ENCODE measurements at places on chromosomes 4 and X.

DNA sequence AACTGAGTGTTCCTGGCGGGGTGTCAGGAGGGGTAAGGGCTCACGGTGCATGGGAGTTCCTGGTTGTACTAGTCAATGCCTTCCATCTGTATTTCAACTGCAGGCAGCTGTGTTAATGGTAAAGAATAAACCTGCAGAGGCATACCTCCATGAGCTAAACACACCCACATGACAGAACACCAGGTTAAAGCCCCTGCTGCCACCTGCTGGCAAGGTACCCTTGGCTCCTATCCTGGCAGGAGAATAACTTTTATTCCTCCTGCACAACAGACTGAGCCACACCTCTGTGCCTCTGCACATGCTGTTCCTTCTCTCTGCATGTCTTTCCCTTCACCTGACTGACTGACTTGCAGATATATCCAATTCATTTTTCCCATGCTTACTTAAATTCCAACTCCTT lies 11.1 kb downstream of the ITIH6 start:
- no peaks in the 10 kb centered on the region for H3K27me3 ChIP-seq
- no peaks in the 10 kb centered on the region for H3K4me1 ChIP-seq
- DNase-seq: no peak
- H3K27ac ChIP-seq: no peak overlapping the region

- H3K36me3 ChIP-seq: no peaks in the 10 kb centered on the region
- no peak for DNase-seq
- H3K27me3 ChIP-seq: no peaks in the 10 kb centered on the region
- no peaks in the 10 kb centered on the region for H3K4me1 ChIP-seq
Observed at GRCh38 chrX:149527705-149528104, 13.1 kb upstream of the EOLA1 start.

DNA sequence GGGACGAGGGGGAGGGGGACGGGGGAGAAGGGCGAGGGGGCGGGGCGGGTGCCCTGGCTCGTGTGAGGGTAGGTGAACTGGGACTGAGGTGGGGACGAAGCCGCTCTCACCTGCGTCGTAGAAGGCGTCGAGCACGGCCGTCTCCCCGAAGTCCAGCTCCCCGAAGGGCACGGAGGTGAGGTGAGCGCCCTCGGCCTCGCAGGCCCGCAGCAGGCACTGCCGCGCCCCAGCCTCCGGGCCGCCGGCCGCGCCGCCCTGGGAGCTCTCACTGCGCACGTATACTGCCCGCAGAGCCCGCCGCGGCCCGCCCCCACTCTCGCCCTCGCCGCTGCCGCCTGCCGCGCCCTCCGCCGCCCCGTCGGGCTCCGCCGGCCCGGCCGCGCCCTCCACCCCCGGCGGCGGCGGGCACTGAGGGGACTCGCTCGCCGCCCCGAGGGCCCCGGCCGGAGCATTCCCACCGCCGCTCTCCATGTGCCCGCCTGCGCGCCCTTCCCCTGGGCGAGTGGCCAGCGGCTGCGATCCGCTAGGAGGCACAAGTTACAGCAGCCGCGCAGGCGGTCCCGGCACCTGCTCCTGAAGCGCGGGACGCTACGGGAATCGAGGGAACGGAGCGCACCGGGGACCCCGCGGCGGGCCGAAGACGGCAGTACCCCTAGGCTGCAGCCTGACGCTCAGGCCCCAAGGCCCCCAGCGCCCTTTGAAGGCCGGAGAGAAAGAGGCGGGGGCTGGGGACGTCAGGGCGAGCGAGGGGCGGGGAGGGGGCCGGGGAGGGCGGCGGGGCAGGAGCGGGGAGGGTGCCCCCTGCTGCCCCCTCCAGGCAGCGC lies at the start of gene MAP3K15:
Gene MAP3K15 (minus strand): TSS at position 718 of the 824 bp plus-strand sequence. CDS start 247 bp downstream, at position 471.
- no peaks in the 10 kb centered on the region for H3K36me3 ChIP-seq
- no peak within 1 kb of the TSS for H3K27ac ChIP-seq
- no peaks in the 10 kb centered on the region for H3K4me1 ChIP-seq
- peak within 1 kb of the TSS; percentile 44 for H3K4me3 ChIP-seq
- no peaks in the 10 kb centered on the region for H3K27me3 ChIP-seq
- no peak for DNase-seq

DNA sequence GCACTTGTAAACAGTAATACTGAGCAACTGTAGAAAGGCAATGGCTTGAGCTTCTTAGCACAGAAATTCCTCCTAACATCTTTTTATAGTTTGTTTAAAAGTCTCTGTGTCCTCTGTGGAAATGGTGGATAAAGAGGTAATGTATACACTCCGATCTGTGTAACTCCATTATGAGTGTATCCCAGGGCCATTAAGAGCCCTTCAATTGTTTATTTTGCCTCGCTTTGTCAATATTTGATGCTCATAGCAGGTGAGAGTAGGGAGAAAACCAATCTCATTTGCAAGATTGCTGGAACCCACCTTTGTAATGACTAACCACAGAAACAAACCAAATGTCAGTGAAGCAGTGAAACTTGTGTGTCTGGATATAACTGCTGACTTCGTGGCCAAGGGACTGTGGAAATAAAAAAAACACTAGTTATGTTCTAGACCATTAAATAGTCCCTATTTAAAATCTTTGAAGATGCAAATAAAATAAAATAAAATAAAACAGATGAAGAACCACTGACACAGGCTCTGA lies 598.2 kb upstream of the BOD1L1 start:
- no peaks in the 10 kb centered on the region for H3K4me1 ChIP-seq
- no peaks in the 10 kb centered on the region for H3K36me3 ChIP-seq
- no peak overlapping the region for H3K27ac ChIP-seq
- H3K4me3 ChIP-seq: no peak overlapping the region
- DNase-seq: no peak

- H3K36me3 ChIP-seq: no peaks in the 10 kb centered on the region
- no peaks in the 10 kb centered on the region for H3K4me1 ChIP-seq
- no peaks in the 10 kb centered on the region for H3K27me3 ChIP-seq
- no peak overlapping the region for H3K4me3 ChIP-seq
- DNase-seq: no peak
- H3K27ac ChIP-seq: no peak overlapping the region
Observed at GRCh38 chrX:125710403-125711062, 390.9 kb downstream of the TEX13C start.

- H3K4me3 ChIP-seq: no peak overlapping the region
- no peak overlapping the region for H3K27ac ChIP-seq
- no peaks in the 10 kb centered on the region for H3K27me3 ChIP-seq
- H3K36me3 ChIP-seq: no peaks in the 10 kb centered on the region
Observed at GRCh38 chr4:120770897-120771296, 151.6 kb downstream of the PRDM5 start.

GRCh38 chrX:81377329-81377728 lies 175.4 kb downstream of the SH3BGRL start:
- H3K27ac ChIP-seq: no peak overlapping the region
- H3K4me1 ChIP-seq: no peaks in the 10 kb centered on the region
- no peaks in the 10 kb centered on the region for H3K27me3 ChIP-seq
- no peak overlapping the region for H3K4me3 ChIP-seq
- H3K36me3 ChIP-seq: no peaks in the 10 kb centered on the region
- no peak for DNase-seq

DNA sequence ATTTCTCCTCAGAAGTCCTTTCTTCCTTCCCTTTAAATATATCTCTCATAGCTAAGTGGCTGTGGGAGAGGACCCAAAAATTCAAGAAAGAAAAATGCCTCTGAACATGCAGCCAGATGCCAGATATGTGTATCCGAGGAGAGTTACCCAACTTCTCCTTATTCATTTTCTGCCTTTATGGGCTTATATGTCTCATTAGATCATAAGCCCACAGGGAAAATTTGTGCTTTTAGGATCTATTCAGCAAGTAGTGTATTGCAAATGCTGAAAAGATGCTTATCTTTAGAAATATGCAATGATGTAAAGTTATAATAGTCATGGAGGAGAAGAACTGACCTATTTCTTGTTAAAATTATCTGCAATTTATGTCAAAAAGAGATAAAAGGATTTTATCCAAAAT lies 371.8 kb upstream of the NOCT start:
- no peaks in the 10 kb centered on the region for H3K36me3 ChIP-seq
- no peak for DNase-seq
- no peaks in the 10 kb centered on the region for H3K4me1 ChIP-seq
- no peaks in the 10 kb centered on the region for H3K27me3 ChIP-seq

All from ascending aorta (tissue), 2 donors.